ENCODE measurements at places on chromosomes 12 and 14.

- DNase-seq, result no peak
Observed at GRCh38 chr12:114919479-114919878, 235.5 kb upstream of the TBX3 start.

GRCh38 chr12:15757553-15758255 lies 31.5 kb downstream of the EPS8 start:
- no peak for DNase-seq

- peak; percentile 22 for DNase-seq
Observed at GRCh38 chr14:52706286-52706685, 714 bp upstream of the PSMC6 start.

DNA sequence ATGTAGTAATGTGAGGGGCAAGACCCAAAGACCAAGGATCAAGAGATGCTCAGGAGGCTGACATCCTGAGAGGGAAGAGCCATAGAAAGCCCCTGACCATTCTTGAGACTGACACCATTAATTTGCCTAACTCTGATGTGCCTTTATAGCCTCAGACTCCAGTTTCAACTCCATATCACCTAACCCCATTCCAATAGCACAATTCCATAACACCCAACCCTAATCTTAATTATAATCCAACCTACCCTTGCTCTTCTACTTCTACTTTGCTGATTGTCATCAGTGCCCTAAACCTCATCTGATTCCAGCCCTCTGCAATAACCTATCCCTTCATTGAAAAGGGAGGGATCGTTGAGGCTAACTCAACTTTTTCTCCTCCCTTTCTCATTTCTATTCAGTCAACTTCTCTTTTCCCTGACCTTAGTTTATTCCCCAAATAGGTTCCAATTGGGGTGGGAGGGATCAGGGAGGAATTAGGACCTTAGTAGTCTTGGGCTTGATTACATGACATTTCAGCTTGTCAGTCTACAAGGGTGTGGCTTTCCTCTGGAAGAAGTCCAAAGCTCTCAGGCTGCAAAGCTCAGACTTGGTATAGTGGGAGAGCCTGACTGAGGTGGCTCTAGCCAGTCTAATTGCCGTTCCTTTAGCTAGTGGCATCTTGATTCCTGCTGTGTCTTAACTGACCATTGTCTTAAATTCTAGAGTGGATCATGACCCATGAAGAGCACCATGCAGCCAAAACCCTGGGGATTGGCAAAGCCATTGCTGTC lies 3.1 kb downstream of the PFKM start:
- DNase-seq, result no peak

GRCh38 chr12:109222496-109222895 lies 86.6 kb downstream of the FOXN4 start:
- no peak for DNase-seq

DNA sequence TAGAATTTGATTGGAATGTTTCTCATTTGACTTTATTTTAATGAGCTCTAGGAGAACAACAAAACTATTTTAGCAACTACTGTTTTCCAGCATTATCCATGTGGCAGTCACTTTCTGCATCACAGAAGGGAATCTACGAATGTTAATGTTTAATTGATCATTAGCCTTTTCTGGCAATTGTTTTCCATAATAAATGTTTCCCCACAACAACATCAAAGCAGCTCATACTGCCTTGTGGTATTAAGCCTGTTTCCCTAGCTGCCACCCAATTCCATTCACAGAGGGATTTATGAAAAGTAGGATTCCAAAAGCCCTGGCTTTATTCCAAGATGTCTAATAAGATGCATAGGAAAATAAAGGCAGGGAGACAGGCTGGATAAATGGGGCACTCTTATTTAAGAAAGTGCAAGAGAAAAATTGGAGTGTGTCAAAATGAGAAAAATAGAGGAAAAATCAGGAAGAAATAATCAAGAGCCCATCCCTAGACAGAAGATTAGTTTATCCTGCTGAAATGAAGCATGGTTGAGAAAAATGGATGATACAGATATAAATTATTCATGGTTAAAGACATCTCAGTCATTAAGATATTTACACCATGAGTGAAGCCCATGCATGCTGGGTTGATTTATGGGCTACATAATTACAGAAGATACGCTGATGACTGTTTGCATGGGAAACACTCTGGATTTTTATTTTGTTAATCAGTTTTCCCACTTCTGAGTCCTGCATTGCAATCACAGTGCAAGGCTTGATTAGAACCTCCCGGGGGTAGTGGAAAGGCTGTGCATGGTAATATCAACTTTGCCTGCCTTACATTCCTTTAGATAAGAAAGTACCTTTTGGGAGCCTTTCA lies 180.3 kb downstream of the HELB start:
- DNase-seq, result no peak

DNA sequence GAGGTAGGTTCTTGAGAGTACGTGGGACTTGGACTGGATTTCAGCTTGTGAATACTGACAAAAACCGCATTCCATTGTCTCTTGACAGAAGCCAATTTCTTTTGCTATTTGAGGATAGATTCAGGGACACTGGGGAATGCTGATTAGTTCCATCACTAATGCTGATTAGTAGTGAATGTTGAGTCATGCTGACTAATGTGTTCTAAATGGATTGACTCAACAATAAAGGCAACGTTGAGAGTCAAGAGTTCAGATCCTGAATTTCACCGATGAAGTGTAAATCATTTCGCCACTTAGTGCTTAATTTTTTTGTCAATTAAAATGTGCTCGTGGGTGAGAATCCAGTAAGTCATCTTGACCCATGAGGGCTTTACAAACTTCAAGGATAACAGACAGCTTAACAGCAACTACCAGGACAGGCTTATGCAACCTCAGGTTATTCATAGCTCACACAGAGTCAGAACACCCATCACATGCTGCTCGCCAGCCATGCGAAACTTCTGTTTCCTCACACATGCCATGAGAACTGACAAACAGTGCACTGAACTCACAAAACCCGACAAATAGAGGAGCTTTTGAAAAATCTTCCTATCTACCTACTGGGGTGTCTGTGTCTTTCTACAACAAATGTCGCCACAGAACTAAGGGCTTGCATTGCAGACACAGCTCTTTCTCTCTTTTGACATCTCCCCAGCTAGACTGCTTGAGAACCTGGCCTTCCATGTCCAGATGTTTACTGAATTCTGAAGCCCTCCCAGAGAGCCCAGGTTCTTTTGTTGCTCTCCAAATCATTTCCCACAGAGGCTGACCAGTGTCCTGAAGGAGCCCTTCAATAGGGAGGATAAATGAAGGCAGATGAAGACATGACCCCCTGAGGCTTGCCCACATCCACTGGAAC lies 316.4 kb downstream of the ZFP36L1 start:
- DNase-seq, result no peak

- no peak for DNase-seq
Observed at GRCh38 chr12:125148316-125148715, 83.1 kb downstream of the AACS start.

- no peak for DNase-seq
Observed at GRCh38 chr12:49832836-49833421, 4.7 kb upstream of the NCKAP5L start.

DNA sequence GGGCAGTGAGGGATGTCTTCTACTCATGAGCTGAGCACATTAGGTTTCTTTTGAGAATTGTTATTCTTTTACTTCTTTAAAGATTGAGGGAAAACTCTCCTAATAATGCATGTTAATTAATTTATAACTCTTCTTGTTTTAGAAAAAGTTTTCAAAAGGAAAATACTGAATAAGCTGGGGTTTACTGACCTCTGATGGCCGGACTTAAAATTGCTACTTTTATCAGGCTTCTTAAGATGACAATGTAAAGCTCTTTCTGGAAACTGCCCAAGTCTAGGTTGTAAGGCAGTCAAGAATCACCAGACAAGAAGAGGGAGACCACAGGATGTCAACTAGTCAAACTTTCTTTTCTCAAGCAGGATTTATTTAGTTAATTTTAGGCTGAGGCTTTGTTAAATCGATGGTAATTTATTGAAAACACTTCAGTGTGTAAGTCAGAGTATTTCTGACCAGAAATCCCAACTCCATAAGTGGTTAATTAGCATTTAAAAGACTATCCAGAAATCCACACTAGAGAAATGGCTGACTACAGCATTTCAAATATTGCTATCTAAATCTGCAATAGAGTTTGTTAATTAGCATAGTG lies 82.1 kb downstream of the AVPR1A start:
- DNase-seq, result no peak

- DNase-seq, result no peak
Observed at GRCh38 chr12:27595231-27595642, 71.2 kb downstream of the PPFIBP1 start.

DNA sequence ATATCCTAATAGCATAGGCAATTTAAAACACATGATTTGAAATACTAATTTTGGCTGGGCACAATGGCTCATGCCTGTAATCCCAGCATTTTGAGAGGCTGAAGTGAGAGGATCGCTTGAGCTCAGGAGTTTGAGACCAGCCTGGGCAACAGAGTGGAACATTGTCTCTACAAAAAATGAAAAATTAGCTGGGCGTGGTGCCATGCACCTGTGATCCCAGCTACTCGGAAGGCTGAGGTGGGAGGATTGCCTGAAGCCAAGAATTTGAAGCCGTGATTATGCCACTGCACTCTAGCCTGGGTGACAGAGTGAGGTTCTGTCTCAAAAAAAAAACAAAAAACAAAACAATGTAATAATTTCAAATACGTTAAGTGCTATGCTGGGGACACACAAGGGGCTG lies 83.3 kb downstream of the SSPN start:
- no peak for DNase-seq

DNA sequence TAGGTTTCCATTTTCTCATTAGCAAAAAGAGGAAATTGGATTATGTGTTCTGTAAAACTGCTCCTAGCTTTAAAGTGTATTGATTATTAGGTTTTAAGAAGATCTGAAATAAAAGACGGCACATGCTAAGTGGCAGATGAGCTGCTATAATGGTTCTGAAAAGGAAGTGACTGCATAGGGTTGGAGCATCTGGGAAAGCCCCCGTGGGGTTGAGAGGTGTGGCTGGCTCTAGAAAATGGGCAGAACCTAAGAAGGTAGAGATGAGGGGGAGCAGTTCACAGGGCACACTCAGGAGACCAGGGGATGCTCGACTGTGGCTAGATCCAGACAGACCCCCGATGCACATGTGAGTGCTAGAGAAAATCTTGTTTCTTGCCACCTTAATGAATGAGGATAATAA lies 1.9 kb downstream of the IFNG-AS1 start:
- DNase-seq, result peak; percentile 47

DNA sequence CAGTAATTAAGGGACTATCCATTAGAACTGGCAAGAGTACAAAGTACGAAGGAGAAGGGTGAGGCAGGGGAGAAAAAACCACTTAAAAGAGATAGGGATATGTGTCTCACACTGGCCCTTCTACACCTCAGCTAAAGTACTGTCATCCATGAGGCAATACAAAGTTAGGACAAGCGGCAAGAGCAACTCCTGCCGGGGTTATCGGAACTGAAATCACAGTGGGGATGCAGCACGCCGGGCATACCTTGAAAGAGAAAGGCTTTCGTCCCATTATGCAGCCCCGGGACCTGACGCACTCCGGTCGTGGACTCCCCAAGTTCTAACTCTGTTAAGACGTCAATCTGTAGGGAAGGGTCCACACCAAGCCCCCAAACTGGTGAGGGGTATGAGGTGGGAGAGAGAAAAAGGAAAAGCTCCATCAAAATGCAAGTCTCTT lies 1.1 kb downstream of the NELL2 start:
- DNase-seq, result no peak

DNA sequence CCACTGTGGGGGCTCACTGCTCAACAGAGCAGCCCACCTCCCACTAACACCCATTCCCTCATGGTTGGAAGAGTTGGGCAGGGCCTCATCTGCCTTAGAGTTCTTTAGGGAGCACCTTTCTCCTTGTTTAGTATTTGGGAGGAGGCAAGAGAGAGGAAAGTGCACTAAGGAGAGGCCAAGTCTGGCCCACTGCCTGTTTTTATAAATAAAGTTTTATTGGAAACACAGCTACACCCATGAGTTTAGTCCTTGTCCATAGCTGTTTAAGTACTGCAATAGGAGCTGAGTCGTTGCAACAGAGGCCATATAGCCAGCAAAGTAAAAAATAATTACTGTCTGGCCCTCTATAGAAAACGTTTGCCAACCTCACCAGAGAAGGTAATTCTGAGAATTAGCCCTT lies 63.9 kb downstream of the C14orf132 start:
- no peak for DNase-seq

DNA sequence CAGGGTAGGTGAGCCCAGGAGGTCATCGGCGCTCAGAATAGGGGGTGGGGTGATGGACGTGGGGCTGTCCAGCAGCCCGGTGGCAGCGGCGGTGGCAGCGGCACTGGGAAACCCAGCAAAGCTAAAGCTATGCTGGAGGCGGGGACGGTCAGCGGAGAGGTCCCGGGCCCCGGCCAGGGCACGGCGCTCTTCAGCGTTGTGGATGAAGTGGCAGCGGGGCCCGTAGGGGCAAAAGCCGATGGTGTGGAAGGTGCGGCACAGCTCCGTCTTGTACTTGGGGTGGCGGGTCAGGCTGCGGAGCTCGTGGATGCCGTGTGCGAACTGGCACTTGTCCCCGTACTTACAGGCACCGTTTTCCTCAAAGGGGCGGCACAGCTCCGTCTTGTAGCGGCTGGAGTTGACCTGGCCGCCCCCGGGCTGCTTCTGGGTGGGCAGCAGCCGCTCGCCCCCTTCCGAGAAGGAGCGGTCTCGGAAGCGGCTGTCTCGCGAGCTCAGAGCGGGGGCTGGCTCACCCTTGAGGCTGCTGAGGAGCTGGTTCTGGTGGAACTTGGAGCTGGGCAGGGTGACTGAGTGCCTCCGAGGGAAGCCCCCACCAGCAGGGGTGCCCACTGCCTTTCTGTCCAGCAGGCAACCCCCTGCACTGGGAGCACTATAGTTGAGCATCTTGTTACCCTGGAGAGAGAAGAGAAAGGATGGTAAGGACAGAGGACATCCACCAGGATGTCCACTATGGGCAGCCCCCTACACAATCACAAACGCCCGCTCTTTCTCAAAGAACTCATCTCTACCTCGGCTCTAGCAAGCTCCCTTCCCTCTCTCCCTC lies 2.8 kb downstream of the ZFP36L1 start:
- no peak for DNase-seq

DNA sequence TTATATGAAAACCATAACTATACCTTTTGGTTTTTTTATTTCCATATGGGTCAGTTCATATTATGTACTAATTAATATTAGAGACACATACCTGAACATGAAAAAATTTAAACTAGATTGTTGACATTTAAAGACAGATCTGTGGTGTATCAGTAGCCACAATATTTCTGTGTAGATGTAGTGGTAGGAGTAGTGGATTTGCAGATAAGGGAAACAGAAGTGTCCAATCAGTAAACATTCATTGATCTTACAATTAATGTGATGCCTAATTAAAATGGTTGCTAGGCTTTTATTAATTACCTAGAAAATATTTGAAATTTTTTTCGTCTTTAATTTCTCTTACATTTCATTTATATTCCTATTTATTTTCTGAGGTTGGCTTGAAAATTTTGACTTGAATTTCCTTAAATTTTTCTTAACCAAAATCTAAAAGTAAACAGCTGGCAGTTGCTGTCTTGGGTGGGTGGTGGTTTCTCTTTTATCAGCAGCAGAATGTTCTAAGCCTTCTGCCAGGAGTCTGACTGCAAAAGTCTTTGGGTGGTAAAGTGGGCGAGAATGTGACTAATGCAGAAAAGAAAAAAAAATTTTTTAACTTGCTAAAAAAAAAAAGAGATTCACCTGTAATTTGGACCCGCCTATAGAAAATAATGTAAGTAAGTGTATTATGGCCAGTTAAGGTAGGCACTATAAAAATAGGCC lies 2.4 kb downstream of the FGFR1OP2 start:
- DNase-seq, result peak; percentile 12

- no peak for DNase-seq
Observed at GRCh38 chr12:44431647-44432343, 444.3 kb downstream of the NELL2 start.

- no peak for DNase-seq
Observed at GRCh38 chr12:107581619-107582015, 104.0 kb upstream of the PWP1 start.

Measured in activated gamma-delta T cell treated with anti-CD3 and anti-CD28 coated beads, Interleukin-2, amount 50 U/mL, for 16 hours (primary cell).